RCC 7860 (cell line): ENCODE measurements at places on chromosomes 5 and 9.

GRCh38 chr5:118320121-118320520 is 668.2 kb downstream of the DTWD2 start:
- no peak for DNase-seq

- DNase-seq: no peak
Observed at GRCh38 chr5:82509762-82510161, 231.6 kb upstream of the RPS23 start.

- peak; percentile 68 for DNase-seq
Observed at GRCh38 chr9:35732800-35733541, 505 bp downstream of the CREB3 start.

GRCh38 chr5:39083968-39084367 is 9.8 kb upstream of the RICTOR start:
- DNase-seq: no peak

DNA sequence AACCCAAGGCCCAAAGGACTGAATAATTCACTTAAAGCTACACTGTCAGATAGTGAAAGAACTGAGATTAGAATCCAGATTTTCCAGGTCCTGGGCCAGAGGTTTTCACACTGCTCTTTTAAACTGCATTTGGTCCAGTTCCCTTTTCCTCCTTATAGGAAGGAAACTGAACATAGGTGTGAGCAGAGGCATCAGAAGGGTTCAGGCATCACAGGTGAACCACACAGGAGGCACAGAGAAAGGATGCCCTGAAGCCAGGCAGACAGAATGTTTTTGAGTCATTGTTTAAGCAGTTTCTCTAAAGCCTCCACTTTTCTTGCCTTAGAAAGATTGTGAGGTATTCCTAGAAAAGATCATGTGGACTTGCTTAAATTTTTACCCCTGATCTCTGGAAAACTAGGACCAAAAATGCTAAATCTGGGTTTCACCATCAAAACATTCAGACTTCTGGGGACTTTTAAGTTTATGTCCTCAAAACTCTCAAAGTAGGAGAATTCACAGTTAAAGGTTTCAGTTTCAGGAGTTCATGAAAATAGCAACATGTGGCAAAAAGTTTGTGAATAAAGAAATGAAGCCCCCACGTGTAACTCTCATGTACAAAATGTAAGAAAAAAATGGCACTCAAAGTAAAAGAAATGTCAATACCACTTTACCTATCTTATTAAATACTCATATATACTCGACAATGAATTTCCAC is 386.1 kb downstream of the NTRK2 start:
- no peak for DNase-seq

GRCh38 chr9:129204840-129205239 is 26.8 kb upstream of the IER5L start:
- DNase-seq: no peak

DNA sequence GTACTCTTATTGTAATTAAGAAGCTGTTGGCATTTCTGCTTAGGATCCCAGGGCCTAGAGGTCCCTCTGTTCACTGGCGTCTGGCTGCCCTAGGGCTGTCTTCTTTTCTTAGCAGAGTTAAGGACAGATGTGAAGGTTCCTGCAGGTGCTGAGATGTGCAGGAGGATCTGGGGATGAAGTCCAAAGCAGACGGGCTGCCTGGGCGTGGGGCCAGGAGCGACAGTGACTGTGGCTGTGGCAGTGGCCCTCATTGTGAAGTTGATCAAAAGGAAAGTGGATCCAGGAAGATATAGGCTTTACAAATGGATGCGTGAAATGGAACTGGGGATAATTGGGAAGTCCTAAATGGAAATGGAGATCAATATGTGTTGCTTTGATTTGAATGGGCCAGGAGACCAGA is 19.1 kb upstream of the SH3PXD2B start:
- DNase-seq: no peak

- DNase-seq: no peak
Observed at GRCh38 chr5:1983919-1984695, 101.4 kb upstream of the IRX4 start.

DNA sequence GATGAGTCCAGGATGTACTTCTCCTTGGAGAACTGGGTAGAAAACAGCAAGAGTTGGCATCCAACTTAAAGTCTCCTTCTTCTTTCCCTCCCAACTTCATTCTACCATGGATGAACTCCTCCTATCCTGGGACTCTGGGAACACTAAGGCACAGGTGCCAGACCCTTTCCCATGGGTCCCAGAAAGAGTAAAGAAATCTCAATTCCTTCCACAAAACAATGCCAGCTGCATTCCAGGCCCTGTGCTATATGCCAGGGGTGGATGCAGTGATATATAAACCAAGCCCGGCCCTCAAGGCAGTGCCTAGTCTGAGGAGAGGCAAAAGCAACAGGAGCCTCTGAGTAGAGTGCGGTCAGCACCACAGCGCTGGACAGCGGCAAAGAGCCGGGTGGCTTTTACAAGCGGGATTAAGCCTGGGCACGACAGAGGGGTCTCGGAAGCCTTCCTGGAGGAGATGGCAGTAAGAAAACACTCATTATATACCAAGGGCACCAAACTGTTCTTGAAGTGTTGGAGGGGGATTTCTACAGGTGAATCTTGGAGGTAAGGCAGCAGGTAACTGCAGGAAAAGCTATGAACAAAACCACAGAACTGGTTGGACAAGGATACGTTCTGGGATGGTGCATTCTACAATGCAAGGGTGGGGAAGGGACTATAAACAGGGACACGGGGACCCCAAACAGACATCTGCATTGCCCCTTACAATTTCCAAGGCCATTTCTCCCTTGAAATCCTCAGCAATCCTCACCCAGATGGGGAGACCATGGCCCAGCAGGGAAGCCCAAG is 16.4 kb upstream of the TOR2A start:
- DNase-seq: no peak

DNA sequence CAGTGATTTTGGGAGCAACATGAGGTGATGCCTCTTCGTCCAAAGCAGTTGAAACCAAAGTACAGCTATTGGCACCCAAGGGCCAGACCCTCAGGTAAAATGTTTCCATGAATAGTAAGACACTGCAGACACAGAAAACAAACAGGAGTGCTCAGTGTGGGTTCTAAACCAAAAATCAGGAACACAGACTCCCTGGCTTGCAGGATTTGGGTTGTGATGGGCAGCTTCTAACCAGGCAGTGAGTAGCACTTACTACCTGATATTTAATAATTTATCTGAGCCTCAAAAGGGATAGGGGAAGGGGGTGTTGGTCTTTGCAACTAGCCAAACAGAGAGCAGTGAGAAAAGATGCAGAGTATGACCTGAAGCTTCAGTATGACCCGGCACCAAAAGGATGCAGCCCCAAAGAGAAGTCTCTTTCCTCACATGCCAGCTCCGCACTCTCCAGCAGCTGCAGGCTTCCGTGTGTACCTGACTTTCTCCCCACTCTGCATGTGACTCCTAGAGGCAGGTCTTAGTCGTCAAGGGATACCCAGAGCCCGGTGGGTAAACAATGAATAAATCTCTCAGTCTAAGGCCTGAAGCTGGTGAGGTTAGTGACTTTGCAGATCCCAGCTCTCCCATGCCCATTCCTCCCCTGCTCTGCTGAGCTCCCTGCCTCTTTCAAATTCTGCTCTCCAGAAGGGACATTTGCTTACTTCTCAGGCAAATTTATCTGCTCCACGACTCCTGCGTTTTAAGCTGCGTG is 105.4 kb upstream of the SPOCK1 start:
- DNase-seq: no peak

DNA sequence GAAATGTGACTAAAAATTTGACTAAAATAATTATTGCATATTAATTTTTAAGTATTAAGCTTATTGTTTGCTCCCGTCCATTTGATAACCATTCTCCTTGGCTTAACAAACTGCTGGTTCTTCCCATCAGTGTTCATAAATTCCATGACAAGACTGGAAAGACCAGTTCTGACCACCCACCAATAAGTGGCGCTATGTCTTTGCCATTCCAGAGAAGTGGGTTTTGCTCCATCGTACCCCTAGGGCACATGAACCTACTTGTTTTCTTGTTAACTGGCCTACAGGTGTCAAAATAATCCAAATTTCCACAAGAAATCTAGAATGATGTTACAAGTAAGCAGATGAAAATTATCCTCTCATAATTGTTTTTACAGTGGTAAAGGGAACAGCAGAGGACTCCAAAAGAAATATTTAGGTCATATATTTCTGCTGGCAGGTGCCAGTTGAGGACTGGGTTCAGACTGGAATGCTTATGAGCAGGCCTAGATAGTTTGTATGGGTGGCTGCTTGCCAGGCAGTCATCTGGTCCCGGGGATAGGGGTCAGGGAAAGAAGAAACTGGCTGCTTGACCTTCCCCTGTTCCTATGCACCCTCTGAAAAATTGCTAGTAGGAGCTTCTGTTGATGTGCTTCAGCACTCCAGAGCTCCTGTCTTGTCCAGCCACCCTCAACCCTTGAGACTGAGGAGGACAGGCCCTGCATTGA is 283.1 kb upstream of the ADAMTSL1 start:
- DNase-seq: no peak

- DNase-seq: no peak
Observed at GRCh38 chr5:3931976-3932375, 336.3 kb downstream of the IRX1 start.

DNA sequence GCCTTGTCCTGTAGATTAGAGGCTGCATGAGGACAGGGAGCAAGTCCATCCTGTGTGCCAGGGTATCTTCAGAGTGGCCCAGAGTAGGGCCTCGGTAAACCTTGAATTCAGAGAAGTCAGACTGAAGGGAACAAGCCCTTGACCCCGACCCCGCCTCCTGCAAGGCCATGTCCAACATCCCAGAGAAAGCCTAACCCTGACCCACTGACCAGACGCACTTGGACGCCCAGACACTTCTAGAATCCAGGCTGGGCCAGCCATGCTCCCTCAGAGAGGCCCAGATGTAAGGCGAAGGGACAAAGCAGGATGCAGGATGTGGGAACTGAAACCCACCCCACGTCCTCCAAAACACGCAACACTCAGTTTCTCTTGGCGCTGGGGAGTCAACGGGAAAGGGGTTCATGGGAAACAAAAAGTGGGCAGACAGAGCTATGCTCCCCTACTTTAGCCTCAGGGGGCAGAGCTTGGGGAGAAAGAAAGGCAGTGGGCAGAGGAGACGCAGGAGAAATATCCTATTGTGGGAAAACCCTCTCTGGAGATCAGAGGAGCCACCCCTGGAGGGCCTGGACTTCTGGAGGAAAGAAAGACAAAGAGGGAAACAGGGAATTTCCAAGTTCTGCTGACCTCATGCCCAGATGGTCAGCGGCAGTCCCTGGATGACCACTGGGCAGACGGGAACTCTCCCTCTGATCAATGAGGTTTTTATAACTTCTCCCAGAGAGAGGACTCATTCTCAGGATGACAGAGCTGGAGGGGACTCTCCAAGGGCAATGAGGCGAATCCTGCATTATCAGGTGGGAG is 13.0 kb downstream of the TNIP1 start:
- no peak for DNase-seq

DNA sequence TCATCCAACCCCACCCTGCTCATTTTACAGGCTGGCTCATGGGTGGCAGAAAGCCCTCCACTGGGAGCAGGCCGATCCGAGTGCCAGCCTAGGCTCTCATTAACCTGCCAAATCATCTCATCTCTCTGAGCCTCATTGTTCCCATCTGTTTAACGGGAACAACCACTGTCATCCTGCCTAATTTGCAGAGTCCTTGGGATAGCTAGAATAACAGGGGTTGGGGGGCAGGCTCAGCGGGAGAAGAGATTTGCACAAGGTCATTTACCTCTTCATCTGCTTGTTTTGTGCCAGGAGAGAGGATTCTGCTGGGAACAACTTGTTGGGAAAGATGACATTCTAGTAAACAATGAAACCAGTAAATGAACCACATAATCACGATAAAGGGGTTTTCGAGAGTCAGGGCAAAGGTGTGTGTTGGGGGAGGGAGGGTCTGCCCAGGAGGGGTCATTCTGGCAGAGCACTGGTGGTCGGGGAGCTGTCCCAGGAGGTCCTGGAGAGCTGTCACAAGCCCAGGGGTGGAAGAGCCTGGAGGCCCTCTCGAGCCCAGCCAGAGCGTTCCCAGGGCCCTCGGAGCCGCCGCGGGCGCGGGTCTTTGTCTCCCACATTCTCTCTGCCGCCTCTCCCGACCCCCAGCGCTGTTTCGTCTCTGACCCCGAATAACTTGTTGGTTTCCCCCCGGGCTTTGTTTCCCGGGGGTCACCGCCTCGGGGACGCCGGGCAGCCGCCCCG is 22.8 kb upstream of the NDST1 start:
- no peak for DNase-seq

DNA sequence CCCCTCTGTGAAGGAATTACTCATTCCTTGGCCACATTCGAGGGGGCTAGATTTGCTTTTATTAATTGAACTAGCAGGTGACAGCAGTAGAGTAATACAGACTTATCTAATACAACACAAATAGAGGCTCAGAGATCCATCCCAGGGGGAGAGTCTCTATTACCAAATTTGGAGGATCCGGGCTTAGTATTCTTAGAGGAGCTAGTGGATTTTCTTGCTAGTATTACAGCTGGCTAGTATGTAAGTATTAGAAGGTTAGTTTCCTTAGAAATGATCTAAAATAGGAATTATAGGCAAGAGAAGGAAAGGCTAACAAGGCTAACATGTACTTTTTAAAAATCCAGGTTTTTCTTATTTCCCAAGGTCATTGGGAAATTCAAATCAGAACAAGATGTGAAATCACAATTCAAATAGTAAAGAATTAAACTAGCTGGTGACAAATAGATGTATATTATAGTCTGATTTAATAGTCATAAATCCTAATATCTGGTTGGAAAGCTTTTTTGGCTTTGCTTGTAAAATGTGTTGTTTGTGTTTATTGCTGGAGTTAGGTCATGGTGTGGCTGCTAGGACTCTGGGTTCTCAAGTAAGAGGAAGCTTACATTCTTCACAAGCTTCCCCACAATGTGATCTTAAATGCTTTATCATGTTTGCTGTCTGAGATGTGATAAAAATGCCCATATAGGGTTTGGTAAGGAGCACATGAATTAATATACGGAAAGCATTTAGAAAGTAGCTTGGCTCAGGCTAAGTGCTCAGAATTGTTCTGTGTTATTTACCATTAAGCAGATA is 160.4 kb upstream of the MPDZ start:
- DNase-seq: no peak

- no peak for DNase-seq
Observed at GRCh38 chr9:94719878-94720277, 6.6 kb upstream of the AOPEP start.

- DNase-seq: no peak
Observed at GRCh38 chr5:52801329-52801728, 13.6 kb downstream of the ITGA1 start.

- DNase-seq: peak; percentile 6
Observed at GRCh38 chr5:64566310-64566916, 60.6 kb downstream of the RGS7BP start.

DNA sequence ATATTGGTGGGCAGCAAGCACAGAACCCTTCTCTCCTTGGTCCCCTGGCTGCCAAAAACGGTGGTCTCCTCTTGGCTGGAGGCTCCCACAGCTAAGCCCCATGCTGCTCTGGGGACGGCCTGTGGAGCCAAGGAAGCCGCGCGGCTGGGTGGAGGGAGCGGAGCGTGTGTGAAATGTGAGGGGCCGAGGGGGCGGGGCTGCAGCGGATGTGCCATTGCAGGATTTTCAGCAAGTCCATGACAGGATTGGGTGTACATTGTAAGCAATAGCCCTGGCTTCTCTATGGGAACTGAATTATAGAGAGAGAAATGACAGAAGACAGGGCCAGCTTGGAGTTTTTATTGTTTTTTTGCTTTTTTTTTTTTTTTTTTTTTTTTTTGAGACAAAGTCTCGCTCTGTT is 336.5 kb downstream of the DIRAS2 start:
- DNase-seq: no peak
